ENCODE measurements at places on chromosomes 6 and 20.
A peak's percentile ranks its signal among the peaks of the same experiment; 100 is the strongest.

- ATAC-seq = no peak
Observed at GRCh38 chr6:102582569-102582968, 1189.1 kb downstream of the GRIK2 start.

GRCh38 chr20:992801-993535 lies 9.1 kb downstream of the RSPO4 start:
- no peak for ATAC-seq

- ATAC-seq = no peak
Observed at GRCh38 chr6:30160785-30161531, at the start of gene TRIM10. Gene TRIM10 (minus strand): TSS chr6:30161211. CDS start chr6:30160858, 353 bp downstream.

DNA sequence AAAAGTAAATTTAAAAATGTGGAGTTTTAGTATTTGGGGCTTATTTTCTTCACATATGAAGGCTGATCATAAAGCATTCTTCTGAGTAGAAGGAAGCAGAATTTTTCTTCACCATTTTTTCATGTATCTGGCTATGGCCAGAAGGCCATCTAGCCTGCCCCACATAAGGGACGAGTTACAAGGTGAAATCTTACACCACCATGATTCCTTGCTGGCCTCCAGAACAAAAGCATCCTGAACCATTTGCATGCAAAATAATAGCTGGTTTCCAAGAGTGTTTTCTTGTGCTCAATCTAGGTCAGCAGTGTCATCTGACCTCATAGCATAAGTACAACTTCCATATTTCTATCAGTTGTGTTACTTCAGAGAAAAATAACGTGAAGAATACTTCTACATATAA lies 93.1 kb downstream of the BMP5 start:
- no peak for ATAC-seq

DNA sequence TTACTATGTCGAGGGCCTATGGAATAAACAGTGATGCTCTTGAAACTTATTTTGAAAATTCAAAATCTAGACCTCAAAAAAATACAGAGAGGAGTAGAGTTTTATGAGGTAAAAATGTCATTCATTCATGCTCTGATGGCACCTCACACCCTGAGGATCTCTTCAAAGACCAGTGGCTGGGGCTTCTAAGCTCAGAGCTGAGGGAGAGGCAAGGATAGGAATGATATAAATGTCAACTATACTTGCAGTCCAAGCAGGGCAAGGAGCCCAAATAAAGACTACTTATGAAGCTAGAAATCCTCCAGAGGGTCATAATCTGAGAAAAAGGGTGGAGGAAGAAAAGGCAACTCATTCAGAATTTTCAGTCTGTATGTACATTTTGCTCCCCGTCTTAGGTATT lies 136.7 kb upstream of the CARMIL1 start:
- no peak for ATAC-seq

GRCh38 chr6:81128671-81129070 lies 623.8 kb downstream of the TENT5A start:
- ATAC-seq = no peak

- no peak for ATAC-seq
Observed at GRCh38 chr6:130610303-130610702, 216.9 kb upstream of the SMLR1 start.

DNA sequence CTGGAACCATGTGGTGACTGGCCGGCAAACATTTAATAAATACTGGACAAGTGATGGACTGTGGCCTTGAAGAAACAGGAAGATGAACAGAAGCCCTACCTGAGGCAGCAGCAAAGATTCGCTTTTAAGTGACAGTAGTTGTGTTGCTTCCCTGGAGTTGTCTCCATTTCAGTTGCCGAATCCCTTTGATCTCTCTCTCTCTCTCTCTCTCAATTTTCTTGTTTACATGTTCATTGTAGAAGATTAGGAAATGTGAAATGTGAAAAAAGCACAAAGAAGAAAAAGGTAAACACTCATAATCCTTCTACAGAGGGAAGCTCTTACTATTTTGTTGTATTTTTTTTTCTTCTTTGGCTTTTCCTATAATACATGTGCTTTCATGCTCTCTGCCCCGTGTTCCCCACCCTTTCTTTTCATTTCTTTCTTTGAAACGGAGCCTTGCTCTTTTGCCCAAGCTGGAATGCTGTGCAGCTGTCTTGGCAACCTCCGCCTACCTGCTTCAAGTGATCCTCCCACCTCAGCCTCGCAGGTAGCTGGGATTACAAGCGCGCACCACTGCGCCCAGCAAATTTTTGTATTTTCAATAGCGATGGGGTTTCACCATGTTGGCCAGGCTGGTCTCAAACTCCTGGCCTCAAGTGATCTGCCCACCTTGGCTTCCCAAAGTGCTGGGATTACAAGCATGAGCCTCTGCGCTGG lies 81.5 kb downstream of the SHLD1 start:
- no peak for ATAC-seq

- ATAC-seq = no peak
Observed at GRCh38 chr6:150806790-150807189, 58.7 kb upstream of the MTHFD1L start.

DNA sequence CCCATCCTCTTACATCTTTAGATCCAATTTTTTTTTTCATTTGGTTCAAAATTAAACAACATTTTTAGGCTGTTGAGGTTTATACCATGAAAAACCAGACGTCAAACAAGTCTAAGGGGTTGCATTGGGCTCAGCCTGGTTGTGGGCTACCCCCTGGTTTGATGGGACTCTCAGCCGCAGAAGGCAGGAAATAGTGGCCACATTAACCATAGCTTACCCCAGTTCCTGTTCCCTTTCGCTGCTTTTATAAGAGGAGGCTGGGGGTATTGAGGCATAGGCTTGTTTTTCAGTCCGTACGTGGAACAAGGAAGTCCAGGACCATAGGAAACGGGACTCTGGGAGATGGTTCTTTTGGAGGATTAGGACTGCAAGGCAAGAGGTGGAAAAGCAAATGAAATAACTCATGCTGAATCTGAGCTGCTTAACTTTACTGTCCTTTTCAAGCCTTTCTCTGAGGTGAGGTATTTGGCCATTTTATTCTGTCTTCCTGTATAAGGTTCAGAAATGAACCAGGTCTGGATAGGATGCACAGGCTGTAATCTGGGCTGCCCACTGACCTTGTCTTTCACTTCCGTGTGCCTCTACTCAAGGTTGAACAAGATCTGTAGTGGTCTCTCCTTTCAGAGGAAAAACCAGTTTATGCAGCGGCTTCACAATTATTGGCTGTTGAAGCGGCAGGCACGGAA lies 7.7 kb downstream of the BRPF3 start:
- ATAC-seq = no peak

- ATAC-seq = no peak
Observed at GRCh38 chr6:22306741-22307466, 10.1 kb upstream of the PRL start.

DNA sequence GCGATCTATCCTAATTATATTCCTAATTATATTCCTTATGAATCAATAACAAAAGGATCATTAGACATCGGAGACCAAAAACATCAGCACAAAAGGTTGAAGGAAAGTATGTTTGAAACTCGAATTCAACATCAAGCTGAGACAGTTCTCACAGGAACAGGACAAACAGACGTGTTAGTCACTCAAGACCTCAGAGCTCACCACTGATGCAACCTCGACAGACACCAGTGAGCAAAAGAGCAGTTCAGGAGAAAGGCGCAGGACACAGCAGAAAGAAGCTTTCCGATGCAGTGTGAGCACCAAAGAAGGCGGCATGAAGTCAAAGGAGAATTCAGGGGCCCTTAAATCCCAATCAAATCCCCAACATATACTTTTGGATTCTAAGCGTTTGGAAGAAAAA lies 6.3 kb upstream of the RAMACL start:
- no peak for ATAC-seq

DNA sequence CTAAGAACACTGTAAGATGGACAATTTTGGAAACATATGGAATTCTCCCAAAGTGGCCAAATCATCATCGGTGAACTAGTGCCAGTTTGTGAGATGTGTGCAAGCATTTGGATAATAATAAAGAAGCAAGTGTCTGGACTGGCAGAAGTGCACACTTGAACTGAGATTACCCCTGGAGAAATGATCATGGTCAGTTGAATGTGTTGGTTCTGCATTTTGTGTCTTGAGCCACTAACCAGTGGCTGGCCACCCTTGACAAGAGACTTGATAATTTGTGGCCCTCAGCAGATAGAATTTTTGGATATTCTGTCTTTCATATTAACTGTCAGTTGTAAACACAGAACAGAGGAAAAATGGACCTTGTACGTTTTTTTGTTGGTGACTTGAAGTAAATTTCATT lies 37.4 kb downstream of the CITED2 start:
- ATAC-seq = no peak

- ATAC-seq = no peak
Observed at GRCh38 chr6:113122060-113122459, 735.1 kb upstream of the MARCKS start.

- ATAC-seq = no peak
Observed at GRCh38 chr20:47960769-47961541, 175.7 kb upstream of the SULF2 start.

DNA sequence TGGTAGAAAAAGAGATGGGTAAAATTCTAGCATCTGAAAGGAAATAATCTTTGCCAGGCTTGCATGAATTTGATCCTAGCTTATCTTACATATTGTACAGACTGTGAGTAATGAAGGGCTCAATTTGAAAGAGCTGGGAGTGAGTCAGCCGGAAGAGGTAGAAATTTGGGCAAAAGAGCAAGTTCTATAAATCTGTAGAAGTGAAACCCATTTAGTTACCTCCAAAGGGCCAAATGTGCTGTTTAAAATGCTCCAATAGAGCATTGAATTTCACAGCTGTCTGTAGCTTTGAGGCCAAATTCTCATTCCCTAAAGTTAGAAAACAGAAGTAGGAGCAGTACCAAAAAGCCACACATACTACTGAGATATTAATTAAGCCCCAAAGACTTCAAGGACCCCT lies 466.1 kb downstream of the BTBD3 start:
- no peak for ATAC-seq

- no peak for ATAC-seq
Observed at GRCh38 chr6:108872141-108872557, 23.9 kb downstream of the ARMC2 start.

DNA sequence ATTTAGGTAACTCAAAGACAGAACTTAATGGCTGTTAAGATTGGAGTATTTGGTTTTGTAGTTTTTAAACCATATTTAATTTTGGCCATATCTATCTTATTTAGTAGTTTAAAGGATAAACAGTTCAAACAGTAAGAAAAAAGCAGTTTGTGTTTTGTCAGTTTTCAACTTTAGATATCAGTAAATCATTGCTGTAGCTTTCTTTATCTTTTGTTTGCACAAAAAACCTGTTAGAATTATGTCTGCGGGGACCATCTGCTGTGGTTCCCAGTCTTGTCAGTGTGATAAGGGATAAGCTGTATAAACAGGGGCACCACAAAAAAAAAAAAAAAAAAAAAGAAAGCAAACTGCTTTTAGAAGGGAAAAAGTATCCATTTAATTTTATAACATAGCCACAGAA lies 40.9 kb downstream of the CDKAL1 start:
- ATAC-seq = no peak

DNA sequence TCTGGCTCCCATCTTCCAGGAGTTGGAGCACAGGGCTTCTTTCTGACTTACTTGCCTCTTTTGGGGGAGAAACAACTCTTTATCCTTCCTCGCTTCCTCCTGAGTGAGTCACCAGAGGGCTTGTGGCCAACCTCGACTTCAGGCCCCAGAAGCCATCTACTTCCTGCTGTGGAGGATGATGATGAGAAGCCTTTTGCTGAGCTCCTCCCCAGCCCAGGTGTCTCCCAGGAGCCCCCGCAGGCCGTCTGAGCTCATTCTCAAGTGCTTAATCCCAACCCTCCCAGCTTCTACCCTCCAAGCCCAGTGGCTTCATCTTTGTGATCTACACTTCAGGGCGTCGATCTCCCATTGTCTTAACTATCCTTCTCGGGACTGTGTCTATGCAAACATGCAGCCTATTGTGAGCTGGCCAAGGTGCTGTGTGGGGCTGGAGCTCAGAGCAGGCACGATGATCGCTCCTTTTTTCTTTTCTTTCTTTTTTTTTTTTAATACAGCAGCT lies 27.9 kb downstream of the SDCBP2 start:
- ATAC-seq = no peak

DNA sequence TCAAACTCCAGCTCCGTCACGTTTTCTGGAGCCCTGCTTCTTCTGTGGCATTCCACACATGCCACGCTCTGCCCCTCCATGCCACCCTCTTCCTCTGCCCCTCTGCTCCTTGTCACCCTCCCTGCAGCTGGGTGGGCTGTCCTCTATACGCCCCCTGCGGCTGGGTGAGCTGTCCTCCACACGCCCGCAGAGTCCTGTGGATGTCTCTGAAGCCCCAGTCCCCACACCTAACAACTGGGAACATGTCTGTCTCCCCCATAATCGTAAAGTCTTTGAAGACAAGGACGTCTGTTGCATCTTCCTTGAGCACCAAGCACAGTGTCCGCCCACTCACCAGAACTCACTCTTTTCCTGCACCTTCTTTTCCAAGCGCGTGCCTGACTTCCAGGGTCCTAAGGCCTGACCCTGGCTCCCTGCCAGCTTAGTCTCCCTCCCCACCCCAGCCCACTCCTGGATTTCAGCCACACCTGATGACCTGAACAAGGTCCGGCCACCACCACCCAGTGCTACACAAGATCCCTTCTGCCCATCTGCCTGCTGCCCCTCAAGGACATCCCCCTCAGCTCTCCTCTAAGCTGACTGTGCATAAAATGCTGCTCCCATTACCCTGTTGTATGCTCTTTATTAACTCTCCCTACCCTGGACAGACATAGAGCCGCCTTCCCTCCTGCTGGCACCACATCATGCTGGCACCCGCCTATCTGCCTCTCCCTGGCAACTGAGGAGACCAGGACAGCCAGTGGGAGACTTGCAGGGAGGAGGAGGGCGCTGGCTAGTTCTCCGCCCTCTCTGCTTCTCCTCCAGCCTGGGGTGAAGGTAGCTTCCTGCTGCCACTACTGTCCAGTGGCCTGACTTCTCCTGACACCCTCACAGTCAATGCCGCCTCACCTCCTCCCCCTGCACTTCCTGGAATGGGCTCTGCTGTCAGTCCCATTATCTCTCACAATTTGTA lies 10.7 kb upstream of the PRR18 start:
- ATAC-seq = peak; percentile 53

DNA sequence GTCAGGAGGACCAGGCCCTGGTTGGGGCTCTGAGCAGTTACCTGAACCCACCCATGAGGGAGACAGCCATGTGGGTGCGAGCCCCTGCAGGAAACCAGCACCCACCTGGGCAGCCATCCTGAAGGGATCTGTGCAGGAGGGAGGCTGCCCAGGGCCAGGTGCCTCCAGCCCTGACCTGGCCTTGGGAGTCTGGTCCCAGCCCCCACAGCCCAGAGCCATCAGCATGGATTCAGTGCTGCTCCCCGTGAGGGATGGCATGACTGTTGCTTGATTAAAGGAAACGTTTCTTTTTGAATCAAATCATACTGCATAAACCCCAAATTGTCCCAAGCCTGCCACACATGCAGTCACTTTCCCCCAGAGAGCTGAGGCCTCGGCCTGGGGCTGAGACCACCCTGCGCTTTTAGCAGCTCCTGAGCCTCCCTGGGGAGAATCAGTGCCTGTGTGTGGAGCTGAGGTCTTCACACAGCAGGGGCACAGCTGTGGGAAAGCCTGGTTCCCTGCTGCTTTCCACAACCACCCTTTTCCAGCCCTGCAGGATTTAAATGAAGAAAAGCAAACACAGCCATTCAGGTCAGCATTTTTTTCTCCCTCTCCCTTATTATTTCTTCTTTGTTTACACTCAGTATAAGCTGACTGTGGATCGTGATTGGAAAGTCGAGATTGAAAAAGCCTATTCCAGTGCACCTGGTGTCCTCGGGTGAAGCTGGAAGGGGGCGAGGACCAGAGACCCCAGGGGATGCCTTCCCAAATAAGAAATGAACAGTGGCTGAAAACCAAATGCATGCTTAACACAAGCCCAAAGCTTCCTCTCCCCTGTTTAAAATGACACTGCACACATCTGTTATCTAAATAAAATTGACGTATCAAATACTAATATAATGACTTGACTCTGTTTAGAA lies 283.9 kb downstream of the SMOC2 start:
- peak; percentile 77 for ATAC-seq

- ATAC-seq = no peak
Observed at GRCh38 chr6:9257215-9257614, 821.9 kb upstream of the SLC35B3 start.

Measured in motor neuron (in vitro differentiated cells).